Ureter (tissue), 1 donor: ENCODE measurements at places on chromosomes 7 and 10. TPM values are rescaled to one million over a fixed set of nuclear protein-coding genes. Genes with fewer than 3 reads are reported as not detected.

GRCh38 chr10:97234400-97234799, 48.6 kb upstream of the SLIT1 start:
- no peak for DNase-seq

- DNase-seq = no peak
Measured at GRCh38 chr10:82251222-82251906, 376.4 kb downstream of the NRG3 start.

GRCh38 chr10:110919349-110919931, at the start of gene SHOC2:
SHOC2 (plus strand) TSS chr10:110919604; CDS start chr10:110964359, 44,755 bp downstream.
- DNase-seq = no peak

DNA sequence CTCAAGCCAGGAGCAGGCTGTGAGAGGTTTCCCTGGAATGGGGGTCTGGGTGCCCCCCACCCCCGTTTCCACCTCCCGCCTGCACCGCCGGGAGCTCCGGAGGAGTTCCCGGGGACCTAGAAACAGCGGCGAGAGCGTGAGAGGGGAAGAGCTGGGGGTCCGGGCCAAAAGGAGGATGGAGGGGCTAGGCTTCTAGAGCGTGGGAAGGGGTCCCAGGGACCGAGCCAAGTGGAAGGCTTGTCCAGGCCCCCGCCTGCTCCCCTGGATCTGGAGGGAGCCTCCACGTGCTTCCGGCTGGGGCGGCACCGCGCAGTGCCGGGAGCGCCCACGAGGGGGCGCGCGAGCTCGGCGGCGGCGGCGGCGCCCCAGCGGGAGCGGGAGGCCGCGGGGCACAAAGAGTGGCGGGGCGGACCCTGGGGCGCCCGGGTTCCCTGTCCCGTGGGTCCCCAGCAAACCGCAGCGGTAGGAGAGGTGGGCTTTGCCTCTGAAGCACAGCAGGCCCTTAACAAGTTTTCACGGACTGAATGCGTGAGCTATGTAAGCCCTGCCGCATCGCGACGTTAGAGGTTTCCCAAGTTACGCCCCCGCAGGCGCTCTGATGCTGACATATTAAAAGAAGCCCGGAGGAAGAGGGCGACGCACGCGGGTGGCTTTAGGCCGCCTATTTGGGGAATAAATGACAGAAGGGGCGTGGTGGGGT, 104.4 kb upstream of the LRRC4 start:
- DNase-seq = no peak

DCLRE1A gene
- 8.3 TPM for total RNA-seq

CCZ1B gene
- total RNA-seq = 84.9 TPM

LRRC18 gene
- total RNA-seq = not detected
